ENCODE measurements at places on chromosomes 13 and 19.

GRCh38 chr19:14916848-14917247, 24.4 kb upstream of the OR7C2 start:
- DNase-seq, result no peak

DNA sequence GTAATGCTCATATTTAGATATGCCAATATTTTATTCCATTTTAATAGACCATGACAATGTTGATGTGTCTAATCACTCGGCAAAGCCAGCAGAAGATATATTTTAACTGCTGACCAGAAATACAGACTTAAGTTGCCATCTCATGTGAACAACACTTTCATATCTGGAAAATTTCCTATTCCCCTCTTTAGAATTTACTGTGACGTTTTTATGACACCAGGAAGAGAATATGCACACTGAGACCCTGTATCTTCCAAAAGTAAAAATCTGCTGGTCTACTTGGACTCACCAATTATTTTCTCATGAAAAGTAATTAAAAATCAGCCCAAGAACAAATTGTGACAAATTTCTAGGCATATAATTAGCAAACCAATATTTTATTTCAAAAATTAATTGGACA, 2.1 kb downstream of the PROSER1 start:
- no peak for DNase-seq

DNA sequence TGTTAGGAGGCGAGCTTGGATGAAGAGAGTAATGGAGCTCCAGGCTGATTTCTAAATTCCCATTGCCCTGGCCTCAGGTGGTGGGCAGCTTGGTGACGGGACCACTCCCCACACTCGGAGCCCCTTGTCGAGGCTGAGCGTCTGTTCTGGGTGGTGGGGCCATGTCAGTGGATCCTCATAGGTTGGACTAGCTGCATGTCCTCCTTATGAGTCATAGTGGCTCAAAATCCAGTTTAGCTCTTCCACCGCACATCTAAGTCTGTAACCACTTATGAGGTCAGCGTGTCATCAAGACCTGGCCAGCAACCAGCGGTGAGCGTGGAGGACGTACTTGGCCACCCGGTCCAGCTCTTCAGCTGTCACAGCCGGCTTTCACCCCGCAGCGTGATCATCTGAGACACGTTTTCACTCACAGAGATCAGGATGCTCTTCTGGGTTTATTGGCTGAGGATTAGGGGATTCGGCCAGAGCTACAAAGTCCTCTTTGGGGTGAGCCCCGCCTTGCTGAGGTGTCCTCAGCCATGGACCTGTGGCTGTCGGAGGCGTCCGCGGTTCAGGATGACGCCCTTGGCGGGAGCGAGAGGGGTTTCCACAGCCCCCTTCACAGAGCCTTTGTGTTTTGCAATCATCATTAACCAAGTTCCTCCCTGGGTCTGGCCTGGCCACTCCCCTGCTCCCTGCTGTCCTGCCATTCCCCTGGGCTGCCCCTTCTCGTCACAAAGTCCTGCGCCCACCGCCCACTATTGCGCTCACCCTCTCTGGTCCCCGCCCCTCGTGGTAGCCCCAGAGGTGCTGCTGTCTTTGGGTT, 41.9 kb downstream of the ADPRHL1 start:
- no peak for DNase-seq

DNA sequence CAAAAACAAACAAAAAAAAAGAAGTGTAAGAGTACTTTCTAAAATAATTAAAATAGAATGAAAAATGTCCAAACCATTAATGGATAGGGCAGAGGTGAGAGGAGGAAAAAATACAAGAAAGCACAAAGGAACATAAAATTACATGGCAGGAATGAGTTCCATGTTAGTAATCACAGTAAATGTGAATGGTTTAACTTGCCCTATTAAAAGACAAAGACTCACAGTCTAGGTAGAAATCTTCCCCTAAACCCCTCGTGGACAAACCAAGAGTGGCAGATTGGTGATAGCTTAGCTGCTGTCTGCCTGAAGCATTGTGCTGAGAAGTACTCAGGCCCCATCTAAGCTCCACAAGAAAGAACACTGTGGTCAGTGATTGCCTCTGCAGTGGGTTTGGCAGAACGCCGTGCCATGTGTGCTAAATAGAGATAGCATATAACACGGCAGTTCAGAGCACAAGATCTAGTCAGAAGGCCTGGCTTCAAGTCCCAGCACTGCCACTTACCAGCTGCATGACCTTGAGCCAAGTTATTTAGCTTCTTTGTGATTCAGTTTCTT, 103.5 kb downstream of the DPF1 start:
- no peak for DNase-seq

GRCh38 chr19:38617283-38617763, 430 bp downstream of the MAP4K1 start:
- DNase-seq, result no peak

DNA sequence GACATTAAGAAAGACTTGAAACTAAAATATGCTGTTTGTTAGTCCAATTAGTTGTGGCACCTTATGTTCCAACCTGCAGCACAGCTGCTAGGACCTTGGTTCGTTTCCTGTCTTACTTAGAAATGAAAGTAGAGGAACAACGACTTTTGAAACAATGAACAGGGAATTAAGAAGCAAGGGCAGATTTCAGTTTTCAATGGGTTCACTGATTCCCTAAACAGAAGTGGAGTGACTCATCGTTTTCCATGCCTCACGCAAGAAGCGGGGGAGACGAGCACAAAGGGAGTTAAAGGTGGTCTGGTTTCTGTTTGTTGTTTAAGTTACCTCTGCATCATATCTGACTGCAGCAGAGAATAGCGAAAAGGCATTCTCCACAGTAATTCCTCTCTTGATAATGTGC, 44.8 kb downstream of the PHF11 start:
- DNase-seq, result no peak

- DNase-seq, result no peak
These were observed 282.8 kb upstream of the EDNRB start for GRCh38 chr13:78201411-78201810.

GRCh38 chr19:35031072-35031881, 1.0 kb downstream of the SCN1B start:
- no peak for DNase-seq

DNA sequence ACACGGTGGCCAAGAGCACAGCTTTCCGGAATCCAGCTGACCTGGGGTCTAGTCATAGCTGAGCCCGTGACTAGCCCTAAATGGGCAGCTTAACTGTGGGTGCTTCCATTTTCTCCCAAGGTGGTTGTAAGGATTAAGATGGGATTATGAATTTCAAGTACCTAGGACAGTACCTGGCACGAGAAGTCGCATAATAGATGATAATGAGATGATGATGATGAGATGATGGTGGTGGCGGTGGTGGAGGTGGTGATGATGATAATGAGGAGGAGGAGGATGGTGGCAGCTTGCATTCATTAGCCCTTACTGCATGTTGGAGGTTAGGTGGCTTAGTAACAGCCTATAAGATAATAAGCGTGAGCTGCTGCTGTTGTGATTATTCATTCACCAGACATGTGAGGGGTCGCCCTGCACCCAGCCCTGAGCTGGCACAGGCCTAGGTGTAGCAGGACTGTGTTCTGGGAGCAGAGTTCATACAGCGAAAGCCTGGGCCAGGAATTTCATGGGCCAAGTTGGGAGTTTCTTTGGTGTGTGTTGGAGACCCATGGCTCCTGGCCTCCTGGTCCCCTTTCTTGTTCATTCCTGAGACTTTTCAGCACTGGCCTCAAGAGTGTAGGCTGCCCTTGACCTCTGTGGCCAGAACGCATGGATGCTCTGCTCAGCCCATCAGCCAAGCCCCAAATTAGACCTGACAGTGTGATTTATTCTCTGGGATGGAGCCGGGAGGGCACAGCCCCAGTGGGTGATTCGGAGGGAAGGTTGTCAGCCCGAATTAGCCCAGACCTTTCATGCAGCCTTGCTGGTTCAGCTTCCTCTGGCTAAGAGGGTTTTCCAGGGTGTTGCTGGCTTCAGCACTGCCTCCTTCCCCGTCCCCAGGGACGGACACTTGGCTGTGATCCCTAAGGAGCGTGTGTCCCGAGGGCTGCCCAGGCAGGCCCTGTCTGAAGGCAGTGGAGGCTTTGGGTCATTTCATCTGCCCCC, 128.8 kb downstream of the SIPA1L3 start:
- DNase-seq, result no peak

DNA sequence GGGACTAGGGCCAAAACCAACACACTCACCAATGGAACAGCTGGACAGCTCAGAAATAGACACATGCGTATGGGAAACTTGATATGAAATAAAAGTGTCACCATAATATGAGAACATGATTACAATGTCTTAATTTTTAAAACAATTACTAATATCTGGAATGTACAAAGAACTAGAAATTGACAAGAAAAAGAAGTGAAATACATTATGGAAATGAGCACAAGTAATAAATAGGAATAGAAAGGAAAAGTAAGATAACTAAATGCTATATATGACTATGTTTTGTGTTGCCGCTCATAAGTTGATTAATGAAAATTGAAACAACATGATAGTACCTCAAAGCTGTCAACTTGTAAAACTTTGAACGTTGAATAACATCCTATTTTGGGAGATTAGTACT, 801.1 kb downstream of the SLITRK5 start:
- no peak for DNase-seq

DNA sequence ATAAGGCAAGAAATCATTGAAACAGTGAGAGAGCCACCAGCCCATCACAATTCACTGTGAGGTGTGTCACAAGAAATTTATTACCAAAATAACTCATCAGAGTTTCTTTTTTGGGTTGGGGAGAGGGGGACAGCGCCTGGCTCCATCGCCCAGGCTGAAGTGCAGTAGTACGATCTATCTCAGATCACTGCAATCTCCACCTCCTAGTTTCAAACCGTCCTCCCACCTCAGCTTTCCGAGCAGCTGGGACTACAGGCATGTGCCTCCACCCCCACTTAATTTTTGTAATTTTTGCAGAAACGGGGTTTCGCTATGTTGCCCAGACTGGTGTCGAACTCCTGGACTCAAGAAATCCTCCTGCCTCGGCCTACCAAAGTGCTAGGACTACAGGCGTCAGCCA, 3.6 kb downstream of the IFNL1 start:
- no peak for DNase-seq

- no peak for DNase-seq
These were observed 555.9 kb downstream of the DIAPH3 start for GRCh38 chr13:59607780-59608233.

Data from NCI-H187 (cell line).